ENCODE measurements at places on chromosomes 4 and X. TPM values are rescaled to one million over a fixed set of nuclear protein-coding genes. Genes with fewer than 3 reads are reported as not detected.

Gene DRD5
- not detected for total RNA-seq

Gene ING2
- 9.5 TPM for total RNA-seq

Gene PAGE2B
- not detected for total RNA-seq

Gene NR0B1
- total RNA-seq = not detected

Gene HAND2
- total RNA-seq = 0.30 TPM

Data from bronchus fibroblast of lung (primary cell).